ENCODE measurements at places on chromosomes 13 and 19. TPM values are rescaled to one million over a fixed set of nuclear protein-coding genes. Genes with fewer than 3 reads are reported as not detected.

DNA sequence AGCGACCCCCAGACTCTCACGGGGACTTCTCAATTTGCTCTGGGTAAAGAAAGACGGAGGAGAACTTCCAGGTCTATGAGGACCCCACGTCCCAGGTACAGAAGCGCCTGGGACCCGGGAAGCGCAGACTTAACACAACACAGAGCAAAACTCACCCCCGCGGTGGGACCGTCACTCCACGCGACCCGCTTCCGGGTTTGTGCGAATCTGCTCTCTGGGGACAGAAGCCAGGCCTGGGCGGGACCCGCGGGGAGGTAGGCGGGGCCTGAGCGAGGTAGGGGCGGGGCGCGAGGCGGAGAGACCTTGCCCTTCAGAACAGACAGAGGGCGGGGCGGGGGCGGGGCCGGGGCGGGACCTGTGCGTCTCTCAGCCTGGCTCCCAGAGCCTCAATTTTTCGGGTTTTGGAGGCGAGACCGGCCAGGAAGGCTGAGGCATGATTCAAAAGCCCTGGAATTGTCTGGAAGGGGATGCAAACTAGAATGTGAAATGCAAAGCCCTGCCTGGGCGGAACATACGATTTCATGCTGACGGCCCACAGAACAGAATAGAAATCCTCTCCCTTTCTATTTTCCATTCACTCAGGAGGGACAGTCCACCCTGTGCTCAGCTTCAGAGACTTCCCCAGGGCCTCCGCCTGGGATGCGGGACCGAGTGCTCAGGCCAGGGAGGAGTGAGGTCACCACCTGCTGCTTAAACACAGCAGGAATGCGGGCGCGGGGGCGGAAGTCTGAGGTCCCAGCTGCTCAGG is 19.3 kb upstream of the ZNF888 start:
- no peaks in the 10 kb centered on the region for H3K27me3 ChIP-seq
- H3K4me1 ChIP-seq, result peaks cover 24% of the 10 kb centered on the region
- H3K27ac ChIP-seq, result peak overlapping the region; percentile 78
- no peaks in the 10 kb centered on the region for H3K36me3 ChIP-seq

GRCh38 chr13:111304041-111304544 is 16.3 kb upstream of the TEX29 start:
- H3K27ac ChIP-seq, result no peak overlapping the region
- no peaks in the 10 kb centered on the region for H3K27me3 ChIP-seq
- DNase-seq, result no peak
- H3K4me3 ChIP-seq, result no peak overlapping the region
- H3K36me3 ChIP-seq, result peaks cover 65% of the 10 kb centered on the region

Gene COL4A1
- 0.08 TPM for total RNA-seq

Gene ANO8
- 15.3 TPM for total RNA-seq

- H3K27me3 ChIP-seq, result no peaks in the 10 kb centered on the region
- no peaks in the 10 kb centered on the region for H3K36me3 ChIP-seq
- no peak overlapping the region for H3K4me3 ChIP-seq
- DNase-seq, result peak; percentile 19
- H3K27ac ChIP-seq, result no peak overlapping the region
- peaks cover 5% of the 10 kb centered on the region for H3K4me1 ChIP-seq
Observed at GRCh38 chr13:113656003-113656588, 1.9 kb downstream of the ATP4B start.

Gene ATP4A
- total RNA-seq, result not detected

Gene FCHO1
- total RNA-seq, result 40.7 TPM

- H3K4me3 ChIP-seq, result no peak overlapping the region
- no peak for DNase-seq
- no peaks in the 10 kb centered on the region for H3K4me1 ChIP-seq
- H3K27me3 ChIP-seq, result no peaks in the 10 kb centered on the region
Observed at GRCh38 chr13:111046590-111047141, 68.4 kb upstream of the ARHGEF7 start.

DNA sequence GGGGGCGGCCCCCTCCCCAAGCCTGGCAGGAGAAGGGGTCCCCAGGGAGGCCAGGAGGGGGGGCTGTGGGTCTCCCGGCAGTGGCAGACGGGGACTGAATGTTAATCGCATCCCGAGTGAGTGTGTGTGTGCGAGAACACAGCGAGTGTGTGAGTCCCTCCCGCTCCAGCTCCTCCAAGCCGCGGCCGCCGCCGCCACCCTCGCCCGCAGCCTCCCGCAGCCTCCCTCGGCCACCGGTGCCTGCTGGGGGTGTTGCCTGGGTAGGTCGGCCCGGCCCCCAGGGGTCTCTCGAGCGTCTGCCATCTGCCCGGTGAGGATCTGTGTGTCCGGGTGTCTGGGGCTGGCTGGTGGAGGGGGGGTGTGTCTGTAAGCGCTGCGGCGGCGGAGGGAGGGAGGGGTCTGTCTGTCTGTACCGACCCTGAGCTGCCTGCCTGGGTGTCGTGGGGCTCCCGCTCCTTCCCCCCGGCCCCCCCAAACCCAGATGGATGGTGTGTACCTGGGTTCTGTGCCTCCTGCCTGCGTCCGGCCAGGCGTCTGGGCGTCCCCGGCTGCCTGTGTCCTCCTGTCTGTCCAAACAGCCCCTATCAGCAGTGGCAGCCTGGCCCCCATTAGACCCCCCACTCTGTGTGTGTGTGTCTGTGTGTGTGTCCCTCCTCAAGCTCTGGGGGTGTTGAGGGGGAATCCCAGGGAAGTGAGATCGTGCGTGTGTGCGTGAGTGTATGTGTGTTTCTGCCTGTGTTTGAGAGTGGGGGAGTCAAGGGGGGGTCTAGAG is at the start of gene GRIN2D:
GRIN2D (plus strand) TSS at position 110 of the 772 bp plus-strand sequence. CDS start 4,725 bp downstream, outside the sequence.
- H3K4me3 ChIP-seq, result peak within 1 kb of the TSS; percentile 19
- H3K27me3 ChIP-seq, result peaks cover 34% of the 10 kb centered on the region
- peaks cover 5% of the 10 kb centered on the region for H3K36me3 ChIP-seq
- H3K4me1 ChIP-seq, result peaks cover 76% of the 10 kb centered on the region
- no peak for DNase-seq
- no peak within 1 kb of the TSS for H3K27ac ChIP-seq

Measured in CD4-positive, alpha-beta T cell (primary cell).